ENCODE measurements at places on chromosomes 6 and 20.

- DNase-seq, result no peak
Measured at GRCh38 chr20:24283186-24283585, 186.2 kb upstream of the SYNDIG1 start.

DNA sequence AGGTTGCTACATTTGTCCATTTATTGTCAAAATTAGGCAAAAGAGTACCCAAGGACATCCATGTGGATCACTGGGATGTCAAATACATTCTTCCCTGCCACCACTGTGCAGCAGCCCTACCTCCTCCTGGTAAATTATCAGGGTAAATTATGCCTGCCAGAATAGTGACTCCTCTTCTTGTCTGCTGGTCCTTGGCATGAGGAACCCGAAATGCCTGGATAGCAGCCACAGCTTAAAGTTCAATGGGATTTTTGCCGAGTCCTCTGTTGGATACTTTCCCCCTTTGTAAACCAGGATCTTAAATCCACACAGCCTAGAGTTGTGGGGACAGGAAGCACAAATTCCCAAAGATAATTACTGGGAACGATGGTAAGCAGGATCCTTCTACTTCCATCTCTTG lies 173.3 kb downstream of the RFX6 start:
- DNase-seq, result no peak

DNA sequence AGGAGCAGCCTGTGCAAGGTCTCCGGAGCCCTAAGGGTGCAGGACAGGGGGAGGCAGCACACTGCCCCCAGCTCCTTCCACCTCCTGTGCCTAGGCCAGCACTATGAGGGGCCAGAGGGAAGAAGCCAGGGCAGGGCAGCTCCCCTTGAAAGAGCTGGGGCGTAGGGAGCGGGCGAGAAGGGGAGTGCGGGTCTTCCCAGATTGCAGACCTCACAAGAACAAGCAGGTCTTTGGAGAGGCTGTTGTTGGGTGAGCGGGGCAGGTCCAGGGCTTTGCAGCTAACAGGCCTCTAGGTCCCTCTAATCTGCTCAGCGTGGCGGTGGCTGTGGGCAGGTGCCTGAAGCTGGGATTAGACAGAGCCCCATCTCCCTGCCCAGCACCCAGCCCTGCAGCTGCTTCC lies 22.4 kb upstream of the CST1 start:
- no peak for DNase-seq

DNA sequence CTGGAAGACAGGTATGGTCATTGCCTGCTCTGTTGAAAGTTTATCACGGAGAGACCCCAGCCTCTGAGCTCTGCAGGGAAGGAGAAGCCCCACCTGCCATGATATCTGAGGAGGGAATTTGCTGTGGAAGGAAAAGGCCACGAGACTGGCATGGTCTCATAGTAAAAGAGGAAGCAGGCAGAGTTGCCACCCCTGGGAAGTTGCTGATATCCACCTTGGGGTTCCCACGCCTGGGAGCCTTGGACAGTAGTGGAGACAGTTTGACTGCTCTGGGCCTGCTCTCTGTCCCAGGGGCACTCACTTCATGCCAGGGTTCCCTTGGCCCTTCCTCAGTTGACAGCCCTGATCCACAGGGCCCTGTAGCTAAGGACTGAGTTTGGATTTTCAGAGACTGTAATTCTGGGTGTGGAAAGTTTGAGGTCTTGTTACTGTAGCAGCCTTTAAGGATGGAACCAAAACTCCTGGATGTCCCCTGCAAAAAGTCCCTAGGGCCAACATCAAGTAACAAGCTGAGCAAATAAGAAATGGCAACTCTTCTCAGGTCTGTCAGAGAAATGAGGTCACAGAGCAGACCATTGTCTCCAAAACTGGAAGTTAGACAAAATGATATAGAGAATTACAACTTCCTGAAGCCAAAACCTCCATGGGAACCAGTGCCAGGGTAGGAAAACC lies 6.9 kb upstream of the SIRPB1 start:
- no peak for DNase-seq

DNA sequence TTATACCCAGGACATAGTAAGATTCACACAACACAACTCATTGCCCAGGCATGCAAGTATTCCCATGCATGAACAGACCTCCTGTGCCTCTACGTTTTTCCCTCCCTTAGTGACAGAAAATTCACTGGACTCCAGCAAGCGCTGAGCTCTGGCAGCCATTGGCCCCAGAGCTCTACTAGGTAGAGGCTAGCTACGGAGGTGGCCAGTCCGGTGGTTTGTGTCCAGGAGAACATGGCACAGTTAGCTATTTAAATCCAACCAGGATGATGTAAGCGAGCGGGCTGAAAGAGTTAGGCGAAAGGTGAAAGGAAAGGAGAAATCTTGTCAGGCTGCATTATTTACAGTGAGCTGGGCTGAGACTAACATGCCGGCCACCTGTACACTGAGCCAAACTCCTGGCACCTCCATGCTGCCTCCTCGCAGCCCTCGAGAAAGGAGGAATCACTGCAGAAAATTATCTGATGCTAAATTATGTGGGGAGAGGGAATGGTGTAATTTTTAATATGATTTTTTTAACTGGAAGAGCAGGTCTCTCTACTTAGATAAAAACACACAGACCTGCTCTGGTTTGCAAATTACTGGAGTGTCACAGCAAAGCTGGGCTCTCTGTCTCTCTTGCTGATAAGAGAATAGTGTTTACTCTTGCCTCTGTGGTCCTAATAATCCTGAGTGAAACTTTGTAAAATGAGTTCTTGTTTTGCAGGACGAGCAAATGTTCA lies 50.1 kb upstream of the ARMC2 start:
- DNase-seq, result no peak

GRCh38 chr6:70369332-70369950 lies 43.9 kb upstream of the FAM135A start:
- DNase-seq, result no peak

DNA sequence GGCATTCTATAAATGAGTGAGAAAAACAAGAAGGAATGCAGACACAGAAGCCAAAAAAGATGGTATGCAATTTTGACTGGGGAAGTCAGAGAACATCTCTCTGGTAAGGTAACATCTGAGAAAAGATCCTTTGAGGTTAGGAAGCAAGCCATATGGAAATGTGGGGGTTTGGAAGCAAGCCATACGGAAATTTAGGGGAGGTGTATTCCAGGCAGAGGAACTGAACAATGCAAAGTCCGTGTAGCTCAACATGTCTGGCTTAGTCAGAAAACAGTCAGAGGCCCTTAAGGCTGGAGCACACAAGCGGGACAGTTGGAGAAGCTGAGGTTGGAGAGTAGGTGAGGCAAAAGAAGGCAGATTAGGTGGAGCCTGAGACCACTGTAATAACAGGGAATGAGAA lies 35.3 kb downstream of the RALGAPA2 start:
- DNase-seq, result no peak

DNA sequence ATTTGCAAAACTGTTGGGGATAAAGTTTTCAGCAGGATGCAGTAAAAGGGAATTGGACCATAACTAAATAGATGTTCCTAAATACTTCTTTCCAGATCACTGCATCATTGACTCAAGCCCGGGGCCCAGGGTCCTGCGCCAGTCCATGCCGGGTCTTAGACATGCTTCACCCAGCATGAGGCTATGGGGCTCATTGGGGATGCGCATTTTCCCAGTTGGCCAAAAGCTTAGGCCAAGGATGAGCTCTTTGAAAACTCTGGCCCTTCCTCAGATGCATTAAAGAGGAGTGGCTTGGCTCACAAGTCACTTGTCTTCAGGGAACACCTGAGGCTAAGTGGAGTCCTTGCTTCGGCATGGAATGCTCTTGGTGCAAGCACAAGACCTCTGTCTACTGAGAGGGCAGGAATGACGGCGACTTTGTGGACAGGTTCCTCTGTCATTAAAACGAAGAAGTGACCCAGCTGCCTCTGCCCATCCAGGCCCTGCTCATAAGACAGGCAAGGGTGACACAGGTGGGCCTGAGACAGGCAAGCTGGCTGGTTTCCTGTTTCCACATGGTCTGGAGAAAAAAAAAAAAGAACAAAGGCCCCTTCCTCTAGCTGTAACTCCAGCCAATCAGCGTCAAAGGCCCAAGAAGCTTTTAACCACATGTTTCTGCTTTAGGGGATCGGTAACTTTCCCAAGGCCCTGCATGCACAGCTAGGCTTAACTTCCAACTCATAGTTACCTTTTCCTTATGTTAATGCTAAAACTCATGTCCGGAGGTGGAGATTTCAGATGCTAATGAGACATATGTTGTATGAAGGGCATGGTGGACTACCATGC lies 81.4 kb upstream of the CDH4 start:
- no peak for DNase-seq

DNA sequence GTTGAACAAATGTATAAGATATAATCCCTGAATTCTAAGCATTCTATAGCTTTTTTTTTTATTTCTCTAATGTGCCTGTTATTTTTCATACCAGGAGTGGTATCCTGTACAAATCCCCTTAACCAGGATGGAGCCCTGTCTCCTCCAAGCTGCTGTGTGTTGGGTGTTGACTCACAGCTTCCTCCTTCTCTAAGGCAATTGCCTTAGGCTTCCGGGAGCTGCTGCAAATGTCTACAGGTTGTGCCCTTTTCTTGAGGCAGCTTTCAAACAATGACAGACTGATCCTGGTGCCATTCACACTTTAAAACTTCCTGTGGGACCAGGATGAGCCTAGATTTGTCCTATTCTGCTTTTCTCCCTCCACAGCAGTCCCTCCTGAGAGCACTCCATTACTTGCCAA lies 173.2 kb downstream of the BTBD3 start:
- no peak for DNase-seq

DNA sequence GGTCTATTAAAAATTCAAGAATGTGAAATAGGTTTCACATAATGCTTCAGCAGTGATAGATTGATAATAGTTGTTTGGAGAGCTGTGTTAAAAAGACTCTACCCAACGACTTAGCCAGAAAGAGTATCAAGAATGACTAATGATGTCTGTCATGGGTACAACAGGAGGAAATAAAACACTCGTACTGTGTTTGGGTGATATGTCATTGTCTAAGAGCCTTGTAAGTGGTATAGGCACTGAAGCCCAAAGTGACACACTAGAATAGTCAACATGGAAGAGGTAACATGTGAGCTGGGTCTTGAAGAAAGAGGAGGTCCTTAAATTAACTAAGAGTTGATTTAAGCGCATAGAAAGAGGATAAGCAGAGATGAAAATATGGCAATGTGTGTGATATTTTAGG lies 471.8 kb upstream of the MAN1A1 start:
- DNase-seq, result no peak

- no peak for DNase-seq
Measured at GRCh38 chr6:62652692-62653328, 366.8 kb upstream of the KHDRBS2 start.

DNA sequence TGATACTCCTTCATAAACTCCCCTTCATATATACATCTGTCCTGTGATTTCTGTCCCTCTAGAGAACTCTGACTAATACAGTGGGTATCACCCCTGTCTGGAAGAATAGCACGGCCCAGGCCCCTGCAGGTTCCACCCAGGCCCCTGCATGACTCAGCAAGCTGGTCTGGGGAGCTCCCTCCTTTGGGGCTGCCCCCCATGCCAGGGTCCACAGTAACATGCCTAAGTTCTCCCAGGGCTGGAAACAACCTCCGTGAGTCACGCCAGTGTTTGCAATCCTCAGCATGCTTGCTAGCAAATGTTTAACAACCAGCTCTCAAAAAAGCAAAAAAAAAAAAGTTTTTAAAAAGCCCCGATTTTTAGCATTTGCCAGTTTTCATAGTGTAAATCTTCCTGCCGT lies 134.3 kb upstream of the CDH4 start:
- DNase-seq, result no peak

DNA sequence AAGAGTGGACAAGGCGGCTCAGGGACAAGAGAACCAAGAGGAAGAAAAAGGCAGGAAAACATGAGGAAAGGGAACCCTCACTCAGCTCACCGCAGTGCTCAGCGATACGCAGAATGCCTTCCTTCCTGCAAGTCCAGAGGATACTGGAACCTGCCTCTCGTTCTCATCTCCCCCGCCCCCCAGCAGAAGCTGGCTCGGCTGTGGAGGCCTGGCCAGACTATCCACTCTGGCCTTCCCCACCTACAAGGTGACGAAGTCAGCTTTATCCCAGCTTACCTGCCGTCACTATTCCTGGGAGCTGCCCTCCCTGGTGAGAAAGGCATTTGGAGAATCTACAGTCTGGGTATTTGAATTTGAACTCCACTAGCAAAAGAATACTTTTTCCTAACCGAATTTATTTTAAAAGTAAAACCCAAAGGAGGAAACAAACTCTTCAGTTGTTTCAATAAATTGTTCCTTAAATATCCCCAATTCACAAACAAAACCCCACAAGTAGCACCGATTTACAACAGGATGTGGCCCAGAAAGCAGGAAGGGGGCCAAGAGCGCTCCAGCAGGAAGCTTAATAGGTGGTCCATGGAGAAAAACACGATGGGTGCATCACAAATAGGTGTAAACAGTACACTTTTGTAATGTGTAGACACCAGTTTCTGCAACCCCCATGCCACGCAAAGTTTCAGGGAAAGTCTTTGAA lies 2.1 kb upstream of the DIDO1 start:
- DNase-seq, result no peak

GRCh38 chr20:7637184-7637583 lies 303.1 kb downstream of the HAO1 start:
- DNase-seq, result no peak

GRCh38 chr20:3248993-3249347 lies 10.0 kb upstream of the SLC4A11 start:
- DNase-seq, result no peak

GRCh38 chr20:23248461-23248882 lies 102.1 kb upstream of the NXT1 start:
- no peak for DNase-seq

DNA sequence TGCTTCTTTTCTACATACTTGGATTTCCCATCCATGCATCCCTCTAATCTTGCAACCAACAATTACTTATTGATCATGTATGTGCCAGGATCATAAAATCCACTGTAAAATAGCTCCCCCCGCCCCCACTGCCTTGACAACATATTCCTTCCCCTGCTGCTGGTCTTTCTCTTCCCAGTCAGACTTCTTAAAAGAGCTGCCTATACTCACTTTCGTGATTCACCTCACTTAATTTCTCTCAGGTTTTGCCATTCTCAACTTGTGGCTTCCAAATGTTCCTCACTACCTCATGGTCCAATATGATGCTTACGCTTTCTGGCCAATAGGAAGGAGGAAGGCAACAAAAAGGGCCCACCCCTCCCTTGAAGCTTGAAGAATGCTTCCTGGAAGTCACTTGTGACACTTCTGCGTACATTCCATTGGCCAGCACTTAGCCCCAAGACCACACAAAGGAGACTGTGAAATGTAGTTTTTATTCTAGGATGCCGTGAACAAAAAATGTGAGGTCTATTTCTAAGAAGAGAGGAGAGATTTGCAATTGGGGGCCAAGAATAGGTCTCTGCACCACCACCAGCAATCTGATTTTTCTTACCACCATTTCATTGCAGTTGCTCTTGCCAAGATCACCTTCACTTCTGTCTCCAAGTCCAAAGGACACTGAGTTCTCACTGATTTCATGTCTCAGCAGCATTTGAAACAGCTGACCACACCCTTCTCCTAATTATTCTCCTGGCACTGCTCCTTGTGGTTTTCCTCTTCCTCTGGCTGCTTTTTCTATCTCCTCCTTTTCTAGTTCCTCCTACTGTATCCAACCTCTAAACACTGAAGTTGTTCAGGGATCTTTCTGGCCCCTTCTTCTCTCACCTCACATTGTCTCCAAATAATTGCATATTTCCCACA lies 30.8 kb downstream of the CD164 start:
- no peak for DNase-seq

GRCh38 chr6:37357288-37357687 lies 3.5 kb downstream of the RNF8 start:
- DNase-seq, result no peak

GRCh38 chr20:9981829-9982228 lies 53.0 kb upstream of the ANKEF1 start:
- no peak for DNase-seq

GRCh38 chr6:46909371-46909770 lies 12.4 kb downstream of the ADGRF5 start:
- no peak for DNase-seq

Data from D721Med (cell line).